Activated naive CD8-positive, alpha-beta T cell treated with anti-CD3 and anti-CD28 coated beads, Interleukin-2, amount 50 U/mL, for 24 hours (primary cell): ENCODE measurements at places on chromosomes 6 and 20.

- peak; percentile 50 for DNase-seq
These were observed 107.2 kb upstream of the FOXA2 start for GRCh38 chr20:22691369-22692118.

- DNase-seq = no peak
These were observed 498.5 kb downstream of the QKI start for GRCh38 chr6:163913045-163913444.

- peak; percentile 16 for DNase-seq
These were observed 89.4 kb downstream of the GRM4 start for GRCh38 chr6:34056305-34057108.

GRCh38 chr6:72691249-72691648, 69.4 kb downstream of the KCNQ5 start:
- no peak for DNase-seq

GRCh38 chr6:147341486-147341885, 137.3 kb downstream of the STXBP5 start:
- no peak for DNase-seq

DNA sequence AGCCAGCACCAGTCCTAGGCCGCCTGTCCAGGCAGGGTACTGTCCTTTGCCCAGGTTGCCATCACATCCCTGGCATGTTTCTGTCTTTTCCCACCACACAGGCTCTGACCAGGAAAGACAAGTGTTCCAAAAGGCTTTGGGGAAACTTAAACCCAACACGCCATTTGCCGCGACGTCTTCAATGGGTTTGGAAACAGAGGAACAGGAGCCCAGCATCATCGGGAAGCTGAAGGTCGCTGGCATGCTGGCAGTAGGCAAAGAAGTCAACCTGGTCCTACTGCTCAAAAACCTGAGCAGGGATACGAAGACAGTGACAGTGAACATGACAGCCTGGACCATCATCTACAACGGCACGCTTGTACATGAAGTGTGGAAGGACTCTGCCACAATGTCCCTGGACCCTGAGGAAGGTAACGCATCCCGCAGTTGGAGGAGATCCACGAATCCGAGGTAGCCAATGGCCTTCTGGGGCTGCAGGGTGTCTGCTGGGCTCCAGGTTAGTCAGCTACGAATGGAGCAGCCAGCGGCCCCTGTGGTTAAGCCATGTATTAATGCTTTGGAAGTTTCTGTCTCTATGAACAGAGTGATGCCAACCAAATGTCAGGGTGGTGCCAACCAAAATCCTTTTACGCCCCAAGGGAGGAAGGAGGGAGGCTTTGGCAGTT, 36.2 kb downstream of the TGM3 start:
- no peak for DNase-seq

GRCh38 chr6:166955121-166955864, 1.1 kb downstream of the RNASET2 start:
- peak; percentile 26 for DNase-seq

- DNase-seq = peak; percentile 55
These were observed 6.7 kb downstream of the TCEA2 start for GRCh38 chr20:64069614-64070243.

- no peak for DNase-seq
These were observed 86.4 kb downstream of the LY86 start for GRCh38 chr6:6674872-6675271.

DNA sequence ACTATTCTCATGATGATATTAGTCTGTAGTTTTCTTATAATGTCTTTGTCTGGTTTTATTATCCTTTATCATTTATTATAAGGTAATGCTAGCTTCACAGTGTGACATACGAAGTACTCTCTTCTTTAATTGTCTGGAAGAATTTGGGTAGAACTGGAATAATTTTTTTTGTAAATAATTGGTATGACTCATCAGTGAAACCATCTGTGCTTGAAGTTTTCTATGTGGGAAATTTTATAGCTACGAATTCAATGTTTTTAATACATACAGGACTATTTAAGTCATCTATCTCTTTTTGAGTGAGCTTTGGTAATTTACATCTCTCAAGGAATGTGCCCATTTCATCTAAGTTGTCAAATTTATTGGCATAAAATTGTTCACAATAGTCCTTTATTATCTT, 86.3 kb downstream of the SOD2 start:
- no peak for DNase-seq

DNA sequence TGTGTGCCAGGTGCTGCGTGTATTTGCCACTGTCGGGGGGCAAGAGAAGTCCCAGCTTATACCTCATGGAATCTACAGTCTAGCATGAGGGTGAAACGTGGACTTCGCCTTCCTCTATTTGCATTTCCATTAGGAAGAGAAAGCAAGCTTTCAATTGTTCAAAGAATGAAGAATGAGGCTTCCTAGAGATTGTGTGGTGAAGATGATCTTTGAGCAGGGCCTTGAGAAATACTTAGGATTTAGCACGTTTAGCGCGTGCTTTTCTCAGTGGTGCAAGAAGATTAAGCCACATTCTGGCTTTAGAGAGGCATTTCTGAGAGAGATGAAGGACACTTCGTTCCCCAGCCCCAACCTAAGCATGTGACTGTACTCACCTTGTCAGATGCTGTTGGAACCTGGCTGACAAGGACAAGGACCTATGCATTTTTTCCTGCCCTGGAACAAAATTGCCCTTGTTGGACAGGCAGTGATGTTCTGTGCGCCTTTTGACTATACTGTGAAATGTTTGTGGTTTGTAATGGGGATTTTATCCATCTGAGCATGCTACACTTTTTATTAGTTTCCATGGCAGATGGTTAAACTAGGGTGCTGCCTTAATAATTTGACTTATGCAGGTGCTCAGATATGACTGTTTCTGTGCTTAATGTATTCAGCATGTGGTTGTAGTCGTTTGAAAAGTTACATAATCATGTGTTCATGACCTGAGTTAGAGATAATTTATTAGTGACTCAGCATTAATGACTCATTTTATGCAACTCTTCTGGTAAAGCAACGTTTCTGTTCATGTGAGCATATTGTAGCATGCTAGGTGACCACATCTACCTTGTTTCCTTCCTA, 10.7 kb downstream of the TULP4 start:
- no peak for DNase-seq

GRCh38 chr6:153208706-153209105, 77.6 kb upstream of the RGS17 start:
- no peak for DNase-seq

- no peak for DNase-seq
These were observed 124.4 kb upstream of the HCRTR2 start for GRCh38 chr6:55049866-55050265.

GRCh38 chr6:39200498-39201020, 28.7 kb downstream of the KCNK5 start:
- no peak for DNase-seq

- no peak for DNase-seq
These were observed 193.4 kb downstream of the WDR27 start for GRCh38 chr6:169508452-169508851.

DNA sequence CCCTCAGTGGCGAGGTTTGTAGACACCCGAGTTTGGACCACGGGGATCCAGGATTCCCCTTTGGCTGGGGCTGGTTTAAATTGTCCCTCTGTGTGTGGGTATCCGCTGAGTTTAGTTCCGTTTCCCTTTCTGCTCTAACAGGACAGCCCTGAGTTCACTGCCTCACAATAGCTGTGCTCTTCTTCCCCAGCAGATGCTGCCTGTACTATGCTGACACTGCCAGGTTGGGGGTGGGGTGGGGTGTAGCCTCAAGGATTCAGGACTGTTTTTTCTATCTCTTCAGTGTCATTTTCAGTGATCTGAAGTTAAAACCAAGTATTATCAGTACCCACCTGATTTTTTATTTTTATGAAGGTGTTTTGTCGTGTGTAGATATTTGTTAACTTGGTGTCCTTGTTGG, 655.0 kb downstream of the COL12A1 start:
- no peak for DNase-seq

GRCh38 chr6:93621442-93621841, 202.1 kb upstream of the EPHA7 start:
- no peak for DNase-seq

GRCh38 chr6:152271776-152272464, 365.2 kb downstream of the SYNE1 start:
- DNase-seq = no peak
